ENCODE measurements at places on chromosomes 1 and 21. TPM values are rescaled to one million over a fixed set of nuclear protein-coding genes. Genes with fewer than 3 reads are reported as not detected.

- H3K4me1 ChIP-seq = no peaks in the 10 kb centered on the region
- H3K36me3 ChIP-seq = no peaks in the 10 kb centered on the region
- H3K4me3 ChIP-seq = no peak overlapping the region
- no peak overlapping the region for H3K27ac ChIP-seq
Observed at GRCh38 chr1:224800486-224801119, 128.9 kb upstream of the DNAH14 start.

DNA sequence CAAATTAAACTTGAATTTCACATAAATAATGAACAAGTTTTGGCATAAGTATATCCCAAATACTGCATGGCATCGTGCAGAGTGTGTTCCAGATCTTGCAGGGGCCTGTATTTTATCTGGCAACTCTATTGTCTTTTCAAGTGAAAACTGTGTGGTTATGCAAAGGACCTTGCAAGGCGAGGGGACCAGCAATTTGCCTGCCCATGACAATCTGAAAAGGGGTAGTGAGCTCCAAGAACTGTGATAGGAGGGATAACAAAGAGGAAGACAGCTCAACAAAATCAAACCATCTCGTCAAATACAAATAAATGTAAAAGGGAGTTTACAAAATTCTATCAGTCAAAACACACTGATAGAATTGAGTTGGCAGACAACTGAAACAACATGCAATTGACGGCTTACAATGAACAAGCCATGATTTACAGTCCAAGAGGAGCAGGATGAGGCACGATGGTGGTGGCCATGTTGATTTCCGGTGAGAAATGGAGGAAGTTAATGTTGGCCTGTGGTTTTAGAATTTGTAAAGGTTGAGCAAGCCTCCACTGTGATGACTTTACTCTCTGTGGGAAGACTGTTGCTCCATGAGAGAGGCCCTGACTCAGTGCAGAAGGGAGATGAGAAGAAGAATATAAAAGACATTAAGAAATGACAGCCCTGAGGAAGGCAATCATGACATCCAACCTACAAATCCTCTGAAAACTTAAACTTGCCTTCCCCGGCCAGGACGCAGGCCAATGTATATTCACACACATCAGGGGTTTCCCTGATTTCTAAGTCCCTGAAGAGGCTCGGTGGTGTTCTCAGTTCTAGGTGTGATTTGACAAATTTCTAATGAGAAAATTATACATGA is 132.2 kb downstream of the ADSS2 start:
- H3K27me3 ChIP-seq = no peaks in the 10 kb centered on the region
- no peak overlapping the region for H3K27ac ChIP-seq
- no peaks in the 10 kb centered on the region for H3K36me3 ChIP-seq
- H3K4me3 ChIP-seq = no peak overlapping the region
- peaks cover 20% of the 10 kb centered on the region for H3K4me1 ChIP-seq

- no peak for DNase-seq
- H3K27ac ChIP-seq = no peak overlapping the region
- H3K4me3 ChIP-seq = no peak overlapping the region
- no peaks in the 10 kb centered on the region for H3K4me1 ChIP-seq
Observed at GRCh38 chr1:59125154-59125553, 171.7 kb upstream of the FGGY start.

GJA4 gene
- total RNA-seq = not detected

DNA sequence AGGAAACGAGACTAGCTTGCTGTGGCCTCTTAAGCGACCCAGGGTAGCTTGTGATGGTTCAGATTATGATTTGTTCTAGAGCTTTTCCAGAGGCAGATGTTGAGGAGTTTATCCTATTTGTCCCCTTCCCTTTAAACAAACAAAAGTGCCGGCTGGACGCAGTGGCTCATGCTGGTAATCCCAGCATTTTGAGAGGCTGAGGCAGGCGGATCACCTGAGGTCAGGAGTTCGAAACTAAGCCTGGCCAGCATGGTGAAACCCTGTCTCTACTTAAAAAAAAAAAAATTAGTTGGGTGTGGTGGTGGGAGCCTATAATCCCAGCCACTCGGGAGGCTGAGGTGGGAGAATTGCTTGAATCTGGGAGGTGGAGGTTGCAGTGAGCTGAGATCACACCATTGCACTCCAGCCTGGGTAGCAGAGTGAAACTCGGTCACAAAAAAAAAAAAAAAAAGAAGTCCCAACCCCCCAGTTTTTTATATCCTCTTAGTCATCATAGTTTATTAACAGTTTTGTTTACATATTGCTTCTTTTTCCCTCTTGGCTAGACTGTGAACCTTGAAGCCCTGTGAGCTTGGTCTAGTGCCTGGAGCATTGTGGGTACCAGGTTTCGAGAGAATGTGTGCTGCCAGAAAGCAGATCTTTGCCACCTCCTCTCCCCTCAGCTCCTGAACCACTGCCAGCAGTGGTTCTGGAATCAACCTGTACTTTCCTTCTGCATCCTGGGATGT is 29.8 kb downstream of the MAPKAPK2 start:
- H3K27me3 ChIP-seq = no peaks in the 10 kb centered on the region
- H3K4me3 ChIP-seq = no peak overlapping the region
- no peak for DNase-seq
- no peaks in the 10 kb centered on the region for H3K36me3 ChIP-seq
- no peak overlapping the region for H3K27ac ChIP-seq
- peaks cover 21% of the 10 kb centered on the region for H3K4me1 ChIP-seq

GRCh38 chr1:56672579-56672978 is 27.5 kb downstream of the PRKAA2 start:
- H3K27me3 ChIP-seq = peaks cover 33% of the 10 kb centered on the region
- H3K4me1 ChIP-seq = peaks cover 5% of the 10 kb centered on the region
- no peak overlapping the region for H3K4me3 ChIP-seq

OR2T11 gene
- total RNA-seq = not detected

DNA sequence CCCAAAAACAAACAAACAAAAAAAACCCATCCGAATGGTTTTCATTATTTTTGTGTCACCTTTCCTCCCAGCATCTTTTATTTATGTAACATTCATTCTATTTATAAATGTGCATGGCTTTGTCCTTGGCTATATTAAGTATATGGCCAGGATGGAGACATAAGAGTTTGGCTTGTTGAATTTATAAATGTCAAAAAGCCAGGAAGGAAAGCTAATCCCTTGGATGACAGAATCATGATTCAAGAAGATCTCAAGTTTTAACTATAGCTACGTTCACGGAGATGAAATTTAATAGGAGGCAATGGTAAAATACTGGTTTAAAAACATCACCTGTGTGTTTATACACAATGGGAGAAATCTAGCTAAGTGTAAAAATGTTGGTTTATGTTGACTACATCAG is 5.0 kb downstream of the CEP170 start:
- H3K27me3 ChIP-seq = no peaks in the 10 kb centered on the region
- H3K27ac ChIP-seq = no peak overlapping the region
- H3K4me1 ChIP-seq = peaks cover 14% of the 10 kb centered on the region
- H3K4me3 ChIP-seq = no peak overlapping the region
- DNase-seq = no peak

GRCh38 chr1:29749024-29749945 is 513.0 kb downstream of the PTPRU start:
- DNase-seq = no peak
- no peak overlapping the region for H3K27ac ChIP-seq
- no peaks in the 10 kb centered on the region for H3K36me3 ChIP-seq
- H3K27me3 ChIP-seq = peaks cover 8% of the 10 kb centered on the region
- no peaks in the 10 kb centered on the region for H3K4me1 ChIP-seq

GRCh38 chr1:234899041-234899729 is 229.5 kb downstream of the TOMM20 start:
- DNase-seq = no peak
- H3K36me3 ChIP-seq = no peaks in the 10 kb centered on the region
- no peak overlapping the region for H3K27ac ChIP-seq
- no peak overlapping the region for H3K4me3 ChIP-seq
- H3K27me3 ChIP-seq = no peaks in the 10 kb centered on the region

- H3K27me3 ChIP-seq = peaks cover 40% of the 10 kb centered on the region
- no peak for DNase-seq
- no peak overlapping the region for H3K4me3 ChIP-seq
- H3K27ac ChIP-seq = no peak overlapping the region
Observed at GRCh38 chr1:116203181-116203723, 92.1 kb downstream of the MAB21L3 start.

KPRP gene
- not detected for total RNA-seq

LMO4 gene
- 38.5 TPM for total RNA-seq

TUFT1 gene
- total RNA-seq = 12.3 TPM

GRCh38 chr1:201945157-201945556 is 1.2 kb downstream of the LMOD1 start:
- peaks cover 11% of the 10 kb centered on the region for H3K27me3 ChIP-seq
- H3K4me3 ChIP-seq = no peak overlapping the region
- no peak overlapping the region for H3K27ac ChIP-seq
- DNase-seq = no peak

MRPS21 gene
- 96.9 TPM for total RNA-seq

DNA sequence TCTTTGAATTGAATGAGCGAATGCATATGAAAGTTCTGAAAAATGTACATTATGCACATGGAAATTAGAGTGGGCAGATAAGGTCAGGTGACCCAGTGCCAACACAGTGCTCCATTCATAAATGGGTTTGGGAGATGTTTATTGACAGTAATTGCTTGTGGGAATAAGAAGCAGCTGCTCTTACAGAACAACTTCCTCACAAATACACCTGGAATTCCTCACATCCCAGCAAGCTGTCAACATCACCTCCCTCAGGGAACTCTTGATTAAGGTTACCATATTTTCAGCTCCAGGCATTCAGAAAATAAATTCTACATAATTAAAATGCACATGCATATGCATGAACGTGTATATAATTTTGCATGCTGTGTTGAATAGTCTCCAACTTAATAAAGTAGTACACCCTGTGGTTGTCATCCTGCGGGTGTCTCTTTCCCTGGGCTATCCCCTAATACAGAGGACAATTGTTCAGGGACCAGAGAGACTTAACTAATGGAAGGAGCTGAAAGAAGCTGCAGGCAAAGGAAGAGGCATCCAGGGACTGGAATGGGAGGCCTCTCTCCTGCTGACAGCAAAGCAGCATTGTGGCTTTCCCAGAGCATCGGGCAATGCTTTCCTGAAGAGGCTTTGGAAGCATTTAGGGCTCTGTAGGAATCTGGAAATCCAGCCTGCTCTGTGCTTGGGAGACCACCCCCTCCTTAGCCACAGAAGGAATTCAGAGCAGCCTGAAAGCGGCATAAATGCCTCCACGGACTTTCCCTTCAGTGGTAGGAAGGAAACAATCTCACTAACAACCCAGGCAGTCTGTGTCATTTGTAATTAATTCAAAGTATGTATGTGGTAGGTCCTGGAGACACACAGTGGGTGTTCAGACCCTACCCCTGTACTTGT is 55.2 kb upstream of the GNG12 start:
- 0 out of 2 replicates have a peak, but pooled peaks cover 3% of the 10 kb centered on the region for H3K4me1 ChIP-seq
- no peaks in the 10 kb centered on the region for H3K36me3 ChIP-seq
- no peak overlapping the region for H3K27ac ChIP-seq

C1QTNF12 gene
- total RNA-seq = 6.9 TPM

- H3K27me3 ChIP-seq = no peaks in the 10 kb centered on the region
- DNase-seq = no peak
- H3K36me3 ChIP-seq = no peaks in the 10 kb centered on the region
- H3K27ac ChIP-seq = no peak overlapping the region
- H3K4me1 ChIP-seq = no peaks in the 10 kb centered on the region
Observed at GRCh38 chr1:213247038-213247437, 196.0 kb downstream of the RPS6KC1 start.

DNA sequence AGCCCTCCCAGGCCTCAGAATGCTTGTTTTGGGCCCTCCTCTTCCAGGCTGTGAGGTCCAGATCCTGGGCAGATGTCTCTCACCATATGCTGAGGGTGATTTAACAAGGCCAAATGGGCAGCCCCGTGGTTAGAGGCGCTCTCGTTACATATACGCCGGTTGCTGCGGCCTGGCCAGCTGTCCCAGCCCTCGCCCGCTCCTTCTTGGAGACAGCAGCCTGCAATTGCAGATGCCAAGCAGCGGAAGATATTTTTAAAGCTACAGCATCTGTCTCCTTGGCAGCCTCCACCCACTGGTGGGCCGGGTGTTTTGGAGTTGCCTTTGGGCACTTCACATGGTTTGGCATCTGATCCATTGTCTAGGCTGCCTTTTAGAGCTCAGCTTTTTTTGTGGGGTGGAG is 178.8 kb upstream of the NFIA start:
- no peak overlapping the region for H3K27ac ChIP-seq
- no peaks in the 10 kb centered on the region for H3K36me3 ChIP-seq
- DNase-seq = no peak
- H3K4me1 ChIP-seq = no peaks in the 10 kb centered on the region

DNA sequence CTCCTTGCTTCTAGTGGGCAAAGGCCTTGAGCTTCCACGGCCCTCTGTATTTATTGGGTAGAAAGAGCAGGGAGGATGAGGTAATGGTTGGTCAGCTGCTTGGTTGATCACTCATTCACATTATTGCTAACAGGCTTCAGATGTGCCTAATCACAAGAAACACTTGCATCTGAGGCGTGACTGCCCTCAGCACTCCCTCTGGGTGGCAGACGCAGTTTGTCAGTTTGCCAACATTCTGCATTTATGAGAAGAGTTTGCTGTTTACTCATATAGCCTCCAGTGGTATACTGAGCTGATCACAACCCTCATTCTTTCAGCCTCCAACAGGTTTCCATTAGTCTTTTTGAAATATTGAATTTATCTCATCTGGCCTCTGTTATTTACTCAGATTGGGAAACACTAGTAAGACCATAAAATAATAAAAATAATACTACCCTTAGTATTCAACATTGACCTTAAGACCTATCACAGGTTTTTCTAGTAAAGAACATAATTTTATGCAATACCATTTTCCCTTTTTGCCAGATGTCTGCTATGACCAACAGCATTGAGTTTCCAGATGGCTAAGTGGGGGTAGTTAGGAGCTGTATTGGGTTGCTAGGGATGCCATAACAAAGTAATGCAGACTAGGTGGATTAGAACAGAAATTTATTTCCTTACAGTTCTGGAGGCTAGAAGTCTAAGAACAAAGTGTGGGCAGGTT is 53.3 kb downstream of the PTGFR start:
- H3K27ac ChIP-seq = no peak overlapping the region
- H3K4me1 ChIP-seq = no peaks in the 10 kb centered on the region
- no peak overlapping the region for H3K4me3 ChIP-seq
- no peaks in the 10 kb centered on the region for H3K36me3 ChIP-seq

GRCh38 chr1:47482786-47483185 is 44.9 kb downstream of the FOXD2 start:
- no peak for DNase-seq
- H3K27me3 ChIP-seq = no peaks in the 10 kb centered on the region
- no peak overlapping the region for H3K27ac ChIP-seq
- no peaks in the 10 kb centered on the region for H3K36me3 ChIP-seq
- H3K4me3 ChIP-seq = no peak overlapping the region

PRPF38A gene
- 50.2 TPM for total RNA-seq

- DNase-seq = no peak
- H3K27ac ChIP-seq = no peak overlapping the region
- H3K27me3 ChIP-seq = peaks cover 73% of the 10 kb centered on the region
Observed at GRCh38 chr1:33685256-33685655, 178.6 kb upstream of the HMGB4 start.

DRAXIN gene
- total RNA-seq = 0.47 TPM

All from HCT116 (cell line).